ENCODE measurements at places on chromosomes 11 and 22.
A peak's percentile ranks its signal among the peaks of the same experiment; 100 is the strongest.

DNA sequence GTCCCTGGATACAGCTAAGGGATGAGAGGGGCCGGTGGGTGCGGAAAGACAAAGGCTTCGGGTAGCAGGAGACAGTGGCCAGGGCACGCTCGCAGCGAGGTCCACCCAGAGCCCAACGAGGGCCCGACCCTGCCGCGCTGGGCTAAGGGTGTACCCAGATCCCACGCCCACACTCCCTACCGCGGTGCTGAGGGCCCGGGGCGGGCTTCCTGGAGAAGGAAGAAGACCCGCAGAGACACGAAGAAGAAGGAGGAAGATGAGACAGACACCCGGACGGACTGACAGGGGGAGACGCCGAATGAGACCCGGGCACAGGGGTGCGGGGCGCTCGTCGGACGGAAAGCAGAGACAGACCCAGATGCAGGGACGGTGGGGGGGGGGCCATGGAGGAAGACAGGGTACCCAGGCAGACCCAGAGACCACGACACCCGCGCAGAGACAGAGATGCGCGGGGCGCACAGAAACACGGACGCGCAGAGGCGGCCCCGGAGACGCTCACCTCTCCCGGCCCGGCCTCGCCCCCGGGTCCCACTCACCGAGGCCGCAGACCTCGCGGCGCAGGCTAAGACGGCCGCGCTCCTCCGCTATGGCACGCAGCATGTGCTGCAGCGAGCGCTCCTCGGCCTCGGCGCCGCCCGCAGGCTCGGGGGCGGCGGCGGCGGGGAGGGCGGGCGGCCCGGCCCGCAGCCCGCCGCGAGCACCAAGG lies 437 bp downstream of the KIAA0930 start:
- peak; percentile 57 for DNase-seq

- DNase-seq, result no peak
Measured at GRCh38 chr11:40384991-40385390, 1074.5 kb downstream of the LRRC4C start.

DNA sequence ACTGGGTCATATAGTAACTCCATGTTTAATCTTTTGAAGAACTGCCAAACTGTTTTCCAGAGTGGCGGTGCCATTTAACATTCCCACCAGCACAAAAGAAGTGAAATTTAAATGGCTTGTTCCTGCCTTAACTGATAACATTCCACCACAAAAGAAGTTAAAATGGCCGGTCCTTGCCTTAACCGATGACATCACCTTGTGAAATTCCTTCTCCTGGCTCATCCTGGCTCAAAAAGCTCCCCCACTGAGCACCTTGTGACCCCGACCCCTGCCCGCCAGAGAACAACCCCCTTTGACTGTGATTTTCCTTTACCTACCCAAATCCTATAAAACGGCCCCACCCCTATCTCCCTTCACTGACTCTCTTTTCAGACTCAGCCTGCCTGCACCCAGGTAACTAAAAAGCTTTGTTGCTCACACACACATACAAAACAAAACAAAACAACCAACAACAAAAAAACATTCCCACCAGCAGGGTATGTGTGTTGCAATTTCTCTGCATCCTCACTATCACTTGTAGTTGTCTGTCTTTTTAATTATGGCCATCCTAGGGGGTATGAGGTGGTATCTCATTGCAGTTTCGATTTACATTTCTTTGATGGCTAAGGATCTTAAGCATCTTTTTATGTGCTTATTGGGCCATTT lies 109.0 kb downstream of the FAR1 start:
- DNase-seq, result no peak

DNA sequence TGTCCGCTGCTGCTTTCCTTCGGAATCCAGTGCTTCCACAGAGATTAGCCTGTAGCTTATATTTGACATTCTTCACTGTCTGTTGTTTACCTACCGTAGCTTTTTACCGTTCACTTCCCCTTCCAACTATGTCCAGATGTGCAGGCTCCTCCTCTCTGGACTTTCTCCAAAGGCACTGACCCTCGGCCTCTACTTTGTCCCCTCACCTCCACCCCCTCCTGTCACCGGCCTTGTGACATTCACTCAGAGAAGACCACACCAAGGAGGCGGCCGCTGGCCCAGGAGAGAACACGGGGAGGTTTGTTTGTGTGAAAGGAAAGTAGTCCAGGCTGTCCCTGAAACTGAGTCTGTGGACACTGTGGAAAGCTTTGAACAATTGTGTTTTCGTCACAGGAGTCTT lies 15.4 kb upstream of the ST14 start:
- DNase-seq, result no peak

DNA sequence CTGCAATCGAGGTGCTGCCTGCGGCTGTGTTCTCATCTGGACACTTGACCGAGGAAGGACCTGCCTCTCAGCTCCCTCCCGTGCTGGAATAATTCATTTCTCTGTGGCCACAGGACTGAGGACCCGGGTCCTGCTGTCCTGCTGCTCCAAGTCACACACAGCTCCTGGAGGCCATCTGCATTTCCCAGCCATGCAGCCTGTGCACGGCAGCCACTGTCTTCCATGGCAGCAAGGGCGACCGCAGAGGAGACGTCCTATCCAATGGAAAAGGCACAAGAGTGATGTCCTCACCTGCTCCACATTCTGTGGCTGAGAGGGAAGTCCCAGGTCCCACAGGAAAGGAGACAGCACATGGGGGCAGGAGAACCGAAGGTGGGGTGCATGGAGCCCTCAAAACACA lies 495.8 kb downstream of the BRD1 start:
- no peak for DNase-seq

GRCh38 chr22:48979482-48979881 lies 848.2 kb downstream of the BRD1 start:
- DNase-seq, result no peak

DNA sequence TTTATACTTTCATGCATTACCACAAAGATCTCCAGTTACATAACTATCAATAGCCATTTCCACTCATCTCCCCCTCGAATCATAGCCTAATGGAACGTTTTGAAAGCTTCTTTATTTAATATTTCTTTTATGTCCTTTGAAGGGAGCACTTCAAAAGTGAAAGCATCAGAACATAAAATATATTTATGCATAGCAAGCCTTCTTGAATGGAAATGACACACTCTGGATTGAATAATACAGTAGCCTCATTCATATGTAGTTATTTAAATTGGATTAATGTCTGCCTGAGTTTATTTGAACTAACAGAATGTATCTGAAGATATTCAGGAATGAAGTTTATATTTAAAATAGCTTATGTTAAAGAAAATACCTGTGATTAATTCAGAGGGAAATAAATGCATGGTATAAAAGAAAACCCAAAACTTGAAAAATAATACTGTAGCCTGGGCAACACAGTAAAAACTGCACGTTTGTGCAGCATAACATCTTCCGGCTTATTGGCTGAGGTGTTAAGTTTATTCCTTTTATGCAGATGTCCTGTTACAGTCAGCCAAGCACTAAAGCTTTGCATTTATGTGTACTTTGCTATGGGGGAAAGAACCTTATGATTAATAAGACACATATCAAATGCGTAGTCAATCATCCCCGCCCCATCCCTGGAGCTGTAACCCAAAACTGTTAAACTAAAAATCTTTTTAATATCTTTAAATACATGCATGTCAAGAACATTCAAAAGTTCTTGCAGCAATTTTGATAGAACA lies 22.0 kb downstream of the OOSP3 start:
- no peak for DNase-seq

- no peak for DNase-seq
Measured at GRCh38 chr11:28257761-28258160, 149.6 kb downstream of the METTL15 start.

GRCh38 chr11:45399166-45399565 lies 113.0 kb upstream of the SYT13 start:
- DNase-seq, result no peak

DNA sequence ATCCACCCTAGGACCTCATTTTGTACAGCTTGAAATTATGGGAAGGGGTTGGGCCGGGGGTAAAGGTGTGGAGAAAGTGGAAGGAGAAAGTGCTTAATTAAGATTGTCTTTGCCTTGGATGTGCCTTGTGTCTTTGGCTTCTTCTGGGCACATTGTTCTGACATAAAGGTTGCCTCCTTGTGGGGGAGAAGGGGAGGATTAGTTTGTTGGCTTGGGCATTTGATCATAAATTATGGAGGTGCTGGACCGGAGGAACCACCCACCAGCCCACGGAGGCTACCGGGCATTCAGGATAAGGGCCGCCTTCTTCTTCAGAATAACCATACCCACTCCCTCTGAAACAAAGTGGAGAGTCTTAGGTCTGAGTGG lies 1.3 kb downstream of the PAFAH1B2 start:
- DNase-seq, result no peak

Data from activated naive CD4-positive, alpha-beta T cell treated with anti-CD3 and anti-CD28 coated beads, Interleukin-2, amount 50 U/mL, for 72 hours (primary cell).